Stimulated activated CD4-positive, alpha-beta T cell treated with anti-CD3 and anti-CD28 coated beads, Interleukin-15, amount 100 ng/mL, for 48 hours (primary cell): ENCODE measurements at places on chromosomes 3 and 15.

DNA sequence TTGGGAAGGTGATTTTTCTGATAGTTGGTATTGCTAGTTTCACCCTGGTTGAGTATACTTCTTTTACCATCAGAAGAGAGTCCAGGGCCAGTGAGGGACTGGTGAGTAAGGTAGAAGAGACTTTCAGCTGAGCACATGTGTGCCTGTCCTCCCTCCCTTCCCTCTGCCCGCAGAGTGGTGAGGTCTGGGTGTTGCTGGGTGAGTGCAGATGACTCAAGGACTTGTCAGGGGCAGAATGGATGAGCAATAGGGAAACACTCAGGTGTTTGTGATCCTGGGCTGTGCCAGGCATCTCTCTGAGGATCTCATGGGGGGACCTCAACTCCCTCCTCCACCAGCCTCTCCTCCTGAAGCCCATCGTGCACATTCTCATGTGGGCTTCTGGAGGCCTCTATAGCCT, 76.0 kb upstream of the GSK3B start:
- DNase-seq = no peak

- no peak for DNase-seq
Measured at GRCh38 chr3:42661593-42662022, 8.1 kb downstream of the ZBTB47 start.

- no peak for DNase-seq
Measured at GRCh38 chr3:117987256-117987655, 1047.4 kb downstream of the IGSF11 start.

DNA sequence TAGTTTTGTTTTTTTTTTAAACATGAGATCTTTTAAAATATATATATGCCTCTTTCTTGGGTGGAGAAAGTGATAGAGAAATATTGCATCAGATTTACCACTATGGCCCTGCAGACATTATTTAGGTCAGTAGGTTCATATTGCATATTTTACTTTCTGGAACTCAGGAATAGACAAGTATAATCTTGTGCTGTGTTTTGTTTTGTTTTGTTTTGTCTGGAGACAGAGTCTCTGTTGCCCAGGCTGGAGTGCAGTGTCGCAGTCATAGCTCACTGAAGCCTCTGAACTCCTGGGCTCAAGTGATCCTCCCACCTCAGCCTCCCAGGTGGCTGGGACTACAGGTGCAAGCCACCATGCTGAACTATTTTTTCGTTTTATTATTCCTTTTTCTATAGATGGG, 21.5 kb upstream of the DUT start:
- DNase-seq = no peak

GRCh38 chr3:33093847-33094246, 3.1 kb downstream of the GLB1 start:
- no peak for DNase-seq

- peak; percentile 69 for DNase-seq
Measured at GRCh38 chr3:18444595-18445400, 19.7 kb upstream of the SATB1 start.

DNA sequence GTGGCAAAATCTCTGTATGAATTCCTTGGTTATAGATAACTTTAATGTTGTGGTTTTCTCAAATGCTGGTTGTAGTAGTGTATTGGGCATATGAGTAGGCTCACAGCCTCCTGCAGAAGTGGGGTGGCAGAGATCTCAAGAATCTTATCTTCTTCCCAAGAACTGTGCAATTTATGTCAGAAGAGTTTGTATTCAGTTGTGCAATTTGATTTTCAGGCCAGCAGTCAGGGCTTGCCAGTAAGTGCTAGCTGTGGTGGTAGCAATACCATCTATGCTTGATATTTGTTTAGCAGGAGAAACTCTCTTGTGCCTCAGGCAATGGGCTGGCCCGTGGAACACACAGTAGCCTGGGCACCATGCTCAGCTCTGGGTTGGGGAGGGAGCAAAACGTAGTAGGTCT, 58.4 kb upstream of the GOLIM4 start:
- no peak for DNase-seq

DNA sequence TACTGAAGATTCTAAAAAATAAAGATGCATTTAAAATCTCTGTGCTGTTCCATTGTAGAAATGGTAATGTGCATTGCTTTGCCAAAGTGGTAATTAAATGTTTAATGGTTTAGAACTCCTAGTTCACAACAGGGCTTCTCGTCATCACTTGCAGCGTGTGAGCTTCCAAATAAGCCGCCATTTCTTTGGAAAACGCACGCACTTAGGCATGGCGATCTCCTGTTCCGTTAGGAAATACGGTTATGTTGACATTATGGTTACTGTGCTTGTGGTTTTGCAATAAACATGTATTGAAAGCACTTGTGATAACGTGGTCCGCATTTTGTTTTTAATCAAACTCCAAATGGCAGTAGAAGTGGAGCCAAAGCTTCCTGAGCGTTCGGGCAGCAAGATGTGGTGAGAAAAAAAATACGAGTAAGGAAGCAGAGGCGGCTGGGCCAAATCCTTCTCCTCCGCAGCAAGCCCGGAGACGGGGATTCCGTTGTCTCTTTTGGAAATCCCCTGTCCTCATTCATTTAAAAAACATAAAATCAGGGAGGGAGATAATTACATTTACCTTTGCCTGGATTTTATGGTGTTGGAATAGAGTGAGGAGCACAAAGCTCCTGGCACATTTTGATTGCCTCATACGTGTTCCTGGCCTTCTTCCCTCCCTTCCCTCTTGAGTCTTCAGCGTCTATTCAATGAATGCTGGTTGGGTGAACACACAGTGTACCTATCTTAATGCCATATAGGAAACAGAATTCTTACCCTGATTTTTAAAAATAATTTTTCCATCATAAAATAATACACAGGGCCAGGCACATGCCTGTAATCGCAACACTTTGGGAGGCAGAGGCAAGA, 97.5 kb downstream of the SLC49A4 start:
- DNase-seq = no peak

- peak; percentile 50 for DNase-seq
Measured at GRCh38 chr3:115814778-115815380, 191.6 kb downstream of the GAP43 start.

GRCh38 chr15:90221246-90221900, 12.4 kb downstream of the CIB1 start:
- DNase-seq = no peak

- DNase-seq = no peak
Measured at GRCh38 chr15:31202953-31203352, 101.4 kb upstream of the TRPM1 start.

DNA sequence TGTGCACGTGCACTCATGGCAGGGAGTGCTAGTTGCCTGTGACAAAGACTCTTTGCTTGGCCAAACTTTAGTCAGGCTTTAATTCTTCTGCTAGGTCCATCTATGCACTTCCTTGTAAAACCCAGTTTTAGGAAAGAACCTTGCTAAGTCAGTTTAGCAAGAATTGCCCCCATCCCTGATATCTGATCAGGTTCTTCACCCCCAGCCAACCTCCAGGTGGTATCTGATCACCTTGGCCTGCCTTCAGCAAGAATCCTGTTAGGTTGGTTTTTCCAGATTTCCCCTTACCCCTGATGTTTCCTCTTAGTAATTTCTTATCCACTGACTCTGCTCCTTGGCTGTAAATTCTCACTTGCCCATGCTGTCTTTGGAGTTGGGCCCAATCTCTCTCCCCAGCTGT, 8.4 kb downstream of the HSPBAP1 start:
- no peak for DNase-seq

GRCh38 chr3:116316771-116317170, 128.5 kb downstream of the LSAMP start:
- DNase-seq = no peak

GRCh38 chr15:86555098-86555497, 475.4 kb downstream of the AGBL1 start:
- no peak for DNase-seq

DNA sequence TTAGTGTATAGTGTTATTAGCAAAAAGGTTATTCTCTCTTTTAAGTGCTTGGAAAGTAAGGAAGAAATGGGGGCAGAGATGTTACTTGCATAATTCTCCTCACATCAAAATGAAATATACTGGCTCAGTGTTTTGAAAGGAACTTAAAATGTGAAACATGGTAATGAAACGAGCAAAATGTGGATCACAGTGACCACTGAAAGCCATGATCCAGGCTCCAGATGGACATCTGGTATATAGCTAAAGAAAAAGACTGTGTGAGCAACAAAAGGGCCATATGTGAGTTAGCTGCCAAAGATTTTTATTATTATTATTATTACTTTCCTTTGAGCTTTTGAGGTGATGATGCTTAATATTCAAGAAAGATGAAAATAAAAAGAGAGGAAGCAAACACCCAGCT, 89.6 kb downstream of the GAP43 start:
- no peak for DNase-seq

- no peak for DNase-seq
Measured at GRCh38 chr15:101269479-101270223, 7.6 kb downstream of the SELENOS start.
